Activated CD4-positive, alpha-beta T cell treated with anti-CD3 and anti-CD28 coated beads for 24 hours (primary cell): ENCODE measurements at places on chromosomes 1 and 21.
A peak's percentile ranks its signal among the peaks of the same experiment; 100 is the strongest.

DNA sequence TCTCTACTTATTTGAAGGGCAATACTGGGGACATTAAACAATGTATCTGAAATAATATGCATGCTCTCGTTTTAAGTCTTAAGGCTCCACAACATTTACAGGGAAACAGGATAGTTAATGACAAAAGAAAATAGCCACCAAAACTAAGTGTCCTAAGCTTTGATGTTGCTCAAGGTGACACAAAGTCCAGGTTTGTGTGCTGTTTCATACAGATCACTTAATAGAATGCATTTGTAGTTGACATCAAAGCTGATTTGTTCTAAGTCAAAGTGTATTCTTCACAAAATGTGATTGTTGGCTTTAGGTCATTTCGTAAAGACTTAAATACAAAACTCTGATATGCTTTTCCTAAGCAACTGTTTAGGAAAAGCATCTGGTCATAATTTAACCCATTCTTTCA lies 37.5 kb upstream of the MTR start:
- no peak for DNase-seq

DNA sequence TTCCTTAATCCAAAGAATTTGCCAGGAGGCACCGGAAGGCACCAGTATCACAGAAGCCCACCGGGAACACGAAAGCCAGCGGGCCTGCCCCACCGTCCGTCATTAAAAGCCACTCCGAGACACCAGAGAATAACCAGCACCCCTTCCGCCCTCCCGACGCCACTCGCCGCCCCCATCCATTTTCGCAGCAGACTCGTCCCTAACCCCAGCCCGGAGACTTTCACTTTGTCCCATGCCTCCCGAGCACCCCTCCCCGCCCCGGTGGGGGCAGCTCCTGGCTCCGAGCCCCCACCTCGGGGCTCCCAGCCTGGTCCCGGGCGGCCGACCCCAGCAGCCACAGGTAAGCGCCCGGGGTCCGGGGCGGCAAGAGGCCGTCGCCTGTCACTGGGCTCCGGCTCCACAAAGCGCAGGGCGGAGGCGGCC lies 105.4 kb downstream of the SLC45A1 start:
- no peak for DNase-seq

DNA sequence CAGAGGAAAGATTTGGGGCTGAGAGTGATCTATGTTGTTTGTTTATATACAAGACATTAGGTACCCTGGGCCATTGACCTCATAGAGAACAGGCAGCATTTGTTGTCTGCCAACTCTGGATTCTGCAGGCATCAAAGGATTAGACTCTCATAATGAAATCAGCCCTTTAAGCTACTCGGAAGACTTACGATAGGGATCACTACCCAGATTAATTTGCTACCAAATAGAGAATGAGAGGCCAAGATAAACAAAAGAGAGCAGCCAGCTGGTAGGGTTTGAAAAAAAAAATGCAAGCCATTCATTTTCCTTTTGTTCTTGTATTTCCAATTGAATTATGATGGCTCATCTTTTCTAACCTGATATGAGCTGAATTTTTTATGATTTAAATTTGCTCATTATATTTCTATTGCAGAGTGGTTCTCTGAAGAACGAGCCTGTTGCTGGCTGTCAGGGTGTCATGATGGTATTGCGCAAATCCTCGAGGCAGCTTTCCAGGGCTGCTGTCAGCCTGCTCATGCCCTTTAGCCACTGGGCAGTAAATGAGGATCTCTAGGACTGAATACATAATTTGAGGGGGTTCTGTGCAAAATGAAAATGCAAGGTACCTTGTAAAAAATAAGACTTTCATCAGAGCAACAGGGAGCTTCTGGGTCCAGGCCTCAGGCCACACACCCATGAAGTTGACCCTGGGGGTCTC lies 116.4 kb upstream of the KCNJ15 start:
- no peak for DNase-seq

- DNase-seq: no peak
Observed at GRCh38 chr1:24392604-24392946, 21.0 kb downstream of the STPG1 start.

GRCh38 chr1:98989556-98989907 lies 15.1 kb downstream of the PLPPR5 start:
- no peak for DNase-seq

DNA sequence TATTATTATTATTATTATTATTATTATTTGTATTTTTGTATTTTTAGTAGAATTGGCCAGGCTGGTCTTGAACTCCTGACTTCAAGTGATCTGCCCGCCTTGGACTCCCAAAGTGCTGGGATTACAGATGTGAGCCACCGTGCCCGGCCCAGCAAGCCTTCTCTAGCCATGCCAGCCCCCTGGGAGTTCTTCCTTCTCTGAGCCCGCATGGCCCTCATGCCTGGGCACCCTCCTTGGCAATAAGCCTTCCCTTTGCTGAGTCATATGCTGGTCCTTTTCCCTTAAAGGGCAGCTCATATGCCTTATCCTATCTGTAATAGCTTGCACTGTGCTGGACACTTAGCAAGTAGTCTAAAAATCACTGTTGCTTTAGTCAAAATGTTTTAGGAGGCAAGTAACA lies 8.5 kb upstream of the NBL1 start:
- no peak for DNase-seq

GRCh38 chr1:241707442-241707841 lies 55.4 kb downstream of the WDR64 start:
- no peak for DNase-seq

- DNase-seq: no peak
Observed at GRCh38 chr1:114152508-114153260, 985 bp downstream of the SYT6 start.

GRCh38 chr1:70468180-70468579 lies 57.1 kb downstream of the CTH start:
- DNase-seq: no peak

- DNase-seq: no peak
Observed at GRCh38 chr1:21247892-21248715, 42.2 kb downstream of the ECE1 start.

DNA sequence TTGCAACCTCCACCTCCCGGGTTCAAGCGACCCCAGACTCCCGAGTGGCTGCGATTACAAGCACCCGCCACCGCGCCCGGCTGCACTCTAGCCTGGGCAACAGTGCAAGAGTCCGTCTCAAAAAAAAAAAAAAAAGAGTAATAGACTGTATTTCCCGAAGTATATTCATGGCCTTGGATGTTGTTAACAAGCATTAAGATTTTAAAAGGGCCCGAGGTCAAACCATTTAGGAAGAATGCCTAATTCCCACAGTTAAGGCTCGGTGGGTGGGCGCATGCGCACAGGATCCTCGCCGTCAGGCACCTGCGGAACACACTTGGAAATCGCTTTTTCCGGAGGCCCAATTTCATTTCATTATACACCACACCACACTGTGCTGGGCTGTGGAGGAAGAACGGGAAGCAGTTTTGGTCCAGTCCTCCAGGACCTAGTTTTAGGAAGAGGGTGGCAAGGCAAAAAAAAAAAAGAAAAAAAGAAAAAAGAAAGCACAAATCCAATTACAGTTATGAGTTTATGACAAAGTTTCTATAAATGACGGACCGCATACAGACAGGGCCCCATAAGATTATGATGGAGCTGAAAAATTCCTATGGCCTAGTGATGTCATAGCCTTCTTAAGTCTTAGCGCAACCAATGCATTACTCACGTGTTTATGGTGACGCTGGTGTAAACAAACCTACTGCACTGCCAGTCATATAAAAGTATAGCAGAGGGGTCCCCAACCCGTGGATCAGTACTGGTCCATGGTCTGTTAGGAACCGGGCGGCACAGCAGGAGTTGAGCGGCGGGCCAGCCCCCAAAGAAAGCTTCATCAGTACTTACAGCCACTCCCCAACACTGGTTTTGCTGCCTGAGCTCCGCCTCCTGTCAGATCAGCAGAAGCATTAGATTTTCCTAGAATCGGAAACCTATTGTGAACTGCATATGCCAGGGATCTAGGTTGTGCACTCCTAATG lies 38.2 kb downstream of the H3-3A start:
- DNase-seq: no peak

DNA sequence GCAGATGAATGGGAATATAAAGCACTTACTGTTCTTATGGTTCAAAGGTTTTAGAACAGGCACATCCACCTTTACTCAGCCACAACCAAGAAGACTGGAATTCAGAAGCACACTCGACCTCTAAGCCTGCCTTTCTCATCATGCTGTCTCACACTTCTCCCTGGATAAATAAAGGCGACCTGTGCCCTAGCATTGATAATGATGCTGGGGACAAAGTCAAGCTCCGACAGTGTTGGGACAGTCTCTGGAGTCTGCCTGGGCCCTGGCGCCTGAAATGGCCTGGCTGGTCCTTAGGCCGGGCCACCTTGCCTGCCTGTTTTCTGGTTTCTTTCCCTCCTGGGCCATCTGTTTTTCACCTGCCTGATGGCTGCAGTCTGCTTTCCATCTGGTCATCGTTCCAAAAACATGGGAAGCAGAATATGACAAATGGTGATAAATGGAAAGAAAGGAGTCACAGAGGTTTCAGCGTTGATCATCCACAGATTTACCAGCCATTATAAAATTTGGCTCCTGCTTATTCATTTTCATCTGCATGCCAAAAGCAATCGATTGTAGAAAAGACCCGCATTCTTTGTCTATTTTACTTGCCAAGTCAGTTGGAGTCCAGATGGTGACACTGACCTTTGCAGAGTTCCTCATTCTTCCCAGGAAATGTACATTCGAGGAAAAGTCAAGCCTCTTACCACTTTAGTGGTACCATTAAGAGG lies 91.2 kb upstream of the KCNJ15 start:
- DNase-seq: no peak

DNA sequence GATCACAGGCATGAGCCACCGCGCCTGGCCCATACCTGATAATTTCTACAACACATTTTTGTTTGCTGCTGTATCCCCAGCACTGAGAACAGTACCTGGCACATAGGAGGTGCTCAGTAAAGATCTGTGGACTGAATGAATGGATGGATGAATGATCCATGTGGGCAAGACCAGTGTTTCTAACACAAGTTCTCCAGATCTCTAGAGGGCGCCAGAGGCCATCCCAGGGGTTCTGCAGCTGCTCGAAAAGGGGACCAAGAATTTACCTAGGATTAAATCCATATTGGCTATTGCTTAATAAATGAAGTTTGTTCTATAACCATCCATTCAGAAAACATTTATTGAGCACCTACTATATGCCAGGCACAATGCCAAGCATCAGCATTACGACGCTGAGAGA lies 167.7 kb downstream of the ACTL8 start:
- peak; percentile 7 for DNase-seq
